Hematopoietic multipotent progenitor cell treated with erythropoietin and hydrocortisone succinate and interleukin-3 and kit ligand, for 8 days (in vitro differentiated cells): ENCODE measurements at places on chromosomes 5 and 9.

GRCh38 chr5:147913786-147914185 lies 7.4 kb upstream of the C5orf46 start:
- no peak for DNase-seq

- no peak for DNase-seq
Observed at GRCh38 chr5:115545351-115545882, 842 bp upstream of the FEM1C start.

DNA sequence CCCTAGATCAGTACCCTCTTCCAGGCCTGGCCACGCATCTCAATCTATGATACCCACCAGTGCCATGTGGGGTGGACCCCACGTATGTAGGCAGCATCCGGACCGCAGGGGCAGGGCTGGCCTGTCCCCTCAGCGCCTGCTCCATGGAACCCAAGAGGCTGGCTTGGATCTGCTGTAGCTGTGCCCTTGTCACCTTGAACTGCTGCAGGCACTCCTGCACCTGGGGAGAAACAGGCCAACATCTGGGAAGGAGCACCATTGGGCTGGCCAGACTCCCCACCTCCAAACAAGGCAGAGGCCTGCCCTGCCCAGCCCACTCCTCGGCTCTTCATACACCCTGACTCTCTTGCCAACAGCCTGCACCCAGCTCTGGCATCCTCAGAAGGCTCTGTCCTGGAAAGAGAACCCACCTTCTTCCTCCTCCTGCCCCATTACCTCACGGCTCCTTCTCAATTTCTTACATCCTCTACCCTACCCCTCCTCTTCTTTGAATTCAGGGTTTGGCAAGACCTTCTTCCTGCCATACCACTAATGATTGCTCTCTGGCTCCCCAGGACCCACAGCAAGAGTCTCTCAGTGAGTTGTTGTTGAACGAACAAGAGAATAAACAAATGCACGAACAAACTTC lies 7.7 kb downstream of the HK3 start:
- DNase-seq, result no peak

GRCh38 chr5:132777209-132778069 lies at the start of gene SEPTIN8:
Gene SEPTIN8, minus strand, starts transcription at chr5:132777239. Its CDS starts 102 bp downstream, at chr5:132777137.
- peak; percentile 35 for DNase-seq

DNA sequence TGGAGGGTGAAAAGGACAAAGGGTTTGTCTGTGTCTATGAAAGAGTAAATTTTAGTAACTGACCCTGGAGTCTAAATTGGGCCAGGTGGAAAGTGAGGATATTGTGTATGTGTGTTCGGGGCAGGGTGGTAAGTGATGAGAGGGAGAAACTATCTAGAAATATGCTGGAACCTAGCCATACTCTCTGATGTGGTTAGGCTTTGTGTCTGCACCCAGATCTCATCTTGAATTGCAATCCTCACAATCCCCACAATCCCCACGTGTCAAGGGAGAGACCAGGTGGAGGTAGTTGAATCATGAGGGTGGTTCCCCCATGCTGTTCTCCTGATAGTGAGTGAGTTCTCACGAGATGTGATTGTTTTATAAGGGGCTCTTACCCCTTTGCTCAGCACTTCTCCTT lies 60.6 kb downstream of the COMMD10 start:
- no peak for DNase-seq

- no peak for DNase-seq
Observed at GRCh38 chr5:16617274-16617968, 624 bp upstream of the RETREG1 start.

DNA sequence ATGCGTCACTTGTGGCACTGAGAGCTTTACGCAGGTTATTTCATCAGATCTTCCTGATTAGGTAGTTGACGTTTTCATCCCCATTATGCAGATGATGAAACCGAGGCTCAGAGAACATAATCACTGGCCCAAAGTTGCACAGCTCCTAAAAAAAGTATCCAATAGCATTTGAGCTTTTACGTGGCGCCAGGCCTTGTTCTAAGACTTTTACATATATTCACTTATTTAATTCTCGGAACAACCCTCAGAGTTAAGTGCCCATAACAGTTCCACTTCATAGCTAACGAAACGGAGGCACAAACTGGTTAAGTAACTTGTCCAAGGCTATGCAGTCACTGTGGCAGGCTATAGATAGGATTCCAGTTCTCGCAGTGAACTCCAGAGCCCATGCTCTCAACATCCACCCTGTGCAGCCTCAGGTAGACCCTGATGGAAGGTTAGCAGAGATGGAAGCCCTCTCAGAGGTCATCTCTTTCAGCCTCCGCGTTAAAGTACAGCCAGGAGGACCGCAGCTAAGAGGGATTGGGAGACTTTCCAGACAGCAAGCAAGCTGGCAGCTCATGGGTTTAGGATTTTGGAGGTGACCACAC lies 39.3 kb downstream of the AMBP start:
- no peak for DNase-seq

- no peak for DNase-seq
Observed at GRCh38 chr5:38071831-38072694, 186.3 kb upstream of the EGFLAM start.

- DNase-seq, result no peak
Observed at GRCh38 chr5:2217219-2217618, 334.5 kb upstream of the IRX4 start.

DNA sequence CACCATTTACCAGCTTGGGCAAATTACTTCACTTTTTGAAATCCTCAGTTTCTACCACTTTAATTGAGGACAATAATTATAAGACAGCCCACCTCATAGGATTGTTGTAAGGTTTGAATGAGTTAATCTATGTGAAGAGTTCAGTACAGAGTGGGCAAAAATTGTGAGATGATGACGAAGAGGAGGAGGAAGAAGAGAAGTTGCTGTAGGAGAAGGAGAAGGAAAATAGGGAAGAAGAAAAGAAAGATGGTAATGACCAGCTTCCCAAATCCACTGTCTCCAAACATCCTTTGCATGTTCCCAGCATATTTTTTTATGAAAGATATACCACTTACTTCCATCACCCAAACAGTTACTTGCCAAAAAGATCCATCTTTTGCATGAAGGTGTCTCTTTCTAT lies 291.2 kb downstream of the EBF1 start:
- DNase-seq, result no peak
